Stimulated activated CD8-positive, alpha-beta memory T cell treated with anti-CD3 and anti-CD28 coated beads, Interleukin-4, amount 100 ng/mL, for 4 hours (primary cell): ENCODE measurements at places on chromosomes 5 and 9.

GRCh38 chr5:56954262-56954661 is 2.3 kb upstream of the MIER3 start:
- no peak for DNase-seq

- DNase-seq = no peak
These were observed 56.7 kb upstream of the CLINT1 start for GRCh38 chr5:157915638-157916037.

GRCh38 chr9:116674210-116674980 is 12.7 kb upstream of the TRIM32 start:
- DNase-seq = no peak

GRCh38 chr9:29691758-29692407 is 2118.6 kb upstream of the C9orf72 start:
- DNase-seq = no peak

DNA sequence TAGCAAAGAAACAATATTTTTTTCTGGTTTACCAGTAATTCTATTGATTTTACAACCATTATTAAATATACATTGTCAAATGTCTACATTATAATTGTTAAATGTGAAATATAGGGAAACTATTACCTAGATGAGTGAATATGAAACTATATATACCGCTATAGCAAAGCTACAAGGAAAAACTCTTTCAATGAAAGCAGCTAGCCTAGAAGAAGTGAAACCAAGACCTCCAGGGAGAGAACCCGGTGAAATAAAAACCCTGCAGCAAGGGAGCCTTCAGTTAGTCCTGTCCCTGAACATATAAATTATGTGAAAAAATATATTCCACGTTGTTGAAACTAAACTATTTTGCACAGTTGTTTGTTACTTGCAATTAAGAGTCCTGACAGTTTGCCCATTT is 913.1 kb downstream of the EFNA5 start:
- DNase-seq = no peak

GRCh38 chr9:133974631-133975341 is 17.3 kb downstream of the VAV2 start:
- no peak for DNase-seq

GRCh38 chr9:93205045-93205768 is 21.3 kb downstream of the WNK2 start:
- DNase-seq = no peak

GRCh38 chr9:75089373-75089766 is 1.1 kb downstream of the OSTF1 start:
- DNase-seq = no peak

DNA sequence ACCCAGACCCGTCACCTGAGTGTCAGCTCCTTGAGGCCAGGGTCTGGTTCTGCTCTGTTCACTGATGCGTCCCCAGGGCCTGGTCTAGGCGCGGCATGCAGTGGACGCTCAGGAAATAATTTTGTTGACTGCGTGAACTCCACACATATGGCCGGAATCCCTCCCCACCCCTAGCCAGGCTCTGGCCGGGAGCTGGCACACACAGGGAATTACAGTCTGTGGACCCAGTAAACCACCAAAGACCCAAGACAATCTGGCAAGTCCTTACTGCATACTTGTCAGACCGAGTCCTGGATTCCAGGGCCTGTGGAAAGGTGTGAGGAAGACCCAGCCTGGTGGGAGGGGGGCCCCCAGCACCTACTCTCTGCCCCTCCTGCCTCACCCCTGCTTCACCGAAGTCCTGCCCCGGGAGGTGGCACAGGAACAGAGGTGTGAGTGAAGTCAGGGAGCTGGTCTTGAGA is 113.0 kb upstream of the IER5L start:
- no peak for DNase-seq

- no peak for DNase-seq
These were observed 118.6 kb downstream of the VAV2 start for GRCh38 chr9:133873461-133873891.

DNA sequence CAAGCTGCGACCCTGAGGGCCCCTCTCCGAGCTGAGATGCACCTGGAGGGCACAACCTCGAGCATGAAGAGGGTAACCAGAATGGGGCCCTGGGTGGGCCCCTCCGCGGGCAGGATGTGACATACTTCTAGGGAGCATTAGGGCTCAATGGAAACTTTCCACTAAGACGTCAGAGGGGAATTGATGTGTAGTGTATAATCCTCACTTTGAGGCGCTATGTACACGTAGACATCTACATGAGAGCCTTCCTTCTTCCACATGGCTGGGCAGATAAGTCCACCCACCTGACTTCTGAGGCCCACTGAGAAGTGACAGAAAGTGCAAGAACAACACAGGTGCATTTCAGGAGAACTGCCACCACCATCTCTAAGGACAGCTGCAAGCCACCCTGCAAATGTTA is 61.0 kb downstream of the DAP start:
- no peak for DNase-seq

- DNase-seq = no peak
These were observed 16.4 kb upstream of the ABCA1 start for GRCh38 chr9:104944356-104944755.

GRCh38 chr9:35728041-35728971 is 3.7 kb downstream of the TLN1 start:
- DNase-seq = no peak

GRCh38 chr9:14618836-14619420 is 74.3 kb downstream of the ZDHHC21 start:
- DNase-seq = no peak

DNA sequence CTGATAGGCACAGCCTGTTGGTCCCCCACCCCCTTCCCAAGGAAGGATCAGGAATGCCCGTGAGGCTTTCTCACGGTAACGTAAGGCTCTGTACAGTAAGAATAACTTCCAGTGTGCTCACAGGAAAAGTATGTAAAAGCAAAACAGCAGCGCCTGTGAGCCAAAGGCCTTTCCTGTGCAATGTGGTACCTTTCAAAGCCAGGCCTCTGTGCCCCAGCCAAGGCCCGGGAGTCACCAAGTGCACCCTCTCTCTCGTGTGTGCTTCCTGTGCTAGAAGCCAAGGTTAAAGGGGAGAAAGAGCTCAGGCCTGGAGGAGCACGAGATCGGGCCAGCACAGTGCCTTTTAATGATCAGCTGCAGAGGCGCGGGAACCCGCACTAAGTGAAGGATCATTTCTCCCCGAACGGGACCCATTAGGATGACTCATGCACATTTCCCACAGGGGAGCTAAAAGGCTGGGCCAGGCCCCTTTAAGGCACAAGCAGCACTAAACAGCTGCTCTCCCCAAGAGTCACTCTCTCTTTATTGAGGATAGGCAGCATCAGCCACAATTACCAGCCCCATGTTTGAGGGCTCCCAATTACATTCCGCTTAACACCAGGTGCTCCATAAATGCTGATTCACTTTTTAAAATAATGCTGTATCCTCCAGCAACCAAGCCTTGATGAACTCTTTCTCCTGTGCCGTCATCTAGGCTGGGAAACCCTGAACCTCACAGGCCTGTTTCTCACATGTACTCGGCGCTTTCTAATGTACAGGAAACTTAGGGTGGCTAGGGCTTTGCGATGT is 42.8 kb downstream of the SHB start:
- DNase-seq = no peak

DNA sequence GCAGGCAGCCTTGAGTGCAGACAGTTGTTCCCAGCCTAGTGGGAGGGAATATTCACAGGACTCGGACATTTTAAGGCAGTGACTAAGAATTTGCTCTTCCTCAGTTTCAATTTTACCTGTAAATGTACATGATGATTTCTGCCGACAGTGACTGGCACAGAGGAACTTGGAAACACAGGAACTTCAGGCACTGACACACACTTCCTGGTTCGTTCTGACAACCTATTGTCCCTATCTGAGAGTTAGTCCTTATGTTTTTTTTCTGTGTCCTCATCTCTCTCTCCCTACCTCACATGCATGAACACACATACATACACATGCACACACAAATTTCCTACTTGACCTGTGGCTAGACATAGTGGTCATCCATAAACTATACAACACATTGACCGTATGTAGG is 89.4 kb upstream of the CD180 start:
- no peak for DNase-seq

- DNase-seq = no peak
These were observed 16.9 kb downstream of the IL5 start for GRCh38 chr5:132526290-132526973.

GRCh38 chr9:124846969-124847368 is 6.3 kb upstream of the WDR38 start:
- no peak for DNase-seq

GRCh38 chr5:10288592-10289219 is 19.0 kb downstream of the CMBL start:
- no peak for DNase-seq

GRCh38 chr9:115442054-115442453 is 324.1 kb upstream of the TNC start:
- no peak for DNase-seq

GRCh38 chr9:133619791-133620190 is 10.6 kb upstream of the FAM163B start:
- DNase-seq = no peak

DNA sequence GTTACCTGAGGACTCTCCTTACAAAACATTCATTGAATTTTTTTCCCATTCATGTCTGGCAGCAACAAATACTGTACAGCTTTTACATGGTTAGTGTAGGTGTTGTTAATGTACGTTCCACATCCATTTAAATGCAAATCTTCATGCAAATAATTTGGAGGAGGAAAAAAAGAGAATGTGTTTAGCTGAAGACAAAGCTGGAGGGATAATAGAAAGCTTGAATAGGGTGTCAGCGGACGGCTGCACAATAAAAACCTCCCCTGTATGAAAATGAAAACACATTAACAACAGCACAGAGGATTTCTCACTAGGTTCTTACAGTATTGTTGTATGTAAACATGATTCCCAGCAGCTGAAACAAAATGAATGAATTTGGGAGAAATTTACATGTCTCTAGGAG is 231.5 kb downstream of the ZNF608 start:
- no peak for DNase-seq

DNA sequence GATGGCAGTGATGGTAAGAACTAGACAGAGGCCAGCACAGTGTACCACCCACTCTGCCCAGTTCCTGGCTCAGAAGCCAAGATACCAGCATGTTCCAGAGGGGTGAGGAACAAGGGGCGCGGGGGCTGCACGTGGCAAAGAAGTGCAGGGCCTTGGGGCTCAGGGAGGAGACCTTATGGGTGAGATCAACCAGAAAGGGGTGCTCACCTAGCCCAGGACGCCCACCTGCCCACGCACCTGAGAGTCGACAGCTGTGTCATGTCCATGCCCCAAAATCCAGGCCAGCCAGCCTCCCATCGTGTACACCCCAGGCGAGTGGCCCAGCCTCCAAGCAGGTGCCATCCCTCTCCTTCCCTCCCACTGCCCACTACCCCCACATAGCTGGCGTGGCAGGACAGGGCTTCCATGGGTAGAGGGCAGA is 34.9 kb downstream of the BICD2 start:
- no peak for DNase-seq

- DNase-seq = no peak
These were observed 450.2 kb upstream of the ZNF608 start for GRCh38 chr5:125196481-125197111.

- no peak for DNase-seq
These were observed 9.9 kb upstream of the OSMR start for GRCh38 chr5:38835887-38836286.

DNA sequence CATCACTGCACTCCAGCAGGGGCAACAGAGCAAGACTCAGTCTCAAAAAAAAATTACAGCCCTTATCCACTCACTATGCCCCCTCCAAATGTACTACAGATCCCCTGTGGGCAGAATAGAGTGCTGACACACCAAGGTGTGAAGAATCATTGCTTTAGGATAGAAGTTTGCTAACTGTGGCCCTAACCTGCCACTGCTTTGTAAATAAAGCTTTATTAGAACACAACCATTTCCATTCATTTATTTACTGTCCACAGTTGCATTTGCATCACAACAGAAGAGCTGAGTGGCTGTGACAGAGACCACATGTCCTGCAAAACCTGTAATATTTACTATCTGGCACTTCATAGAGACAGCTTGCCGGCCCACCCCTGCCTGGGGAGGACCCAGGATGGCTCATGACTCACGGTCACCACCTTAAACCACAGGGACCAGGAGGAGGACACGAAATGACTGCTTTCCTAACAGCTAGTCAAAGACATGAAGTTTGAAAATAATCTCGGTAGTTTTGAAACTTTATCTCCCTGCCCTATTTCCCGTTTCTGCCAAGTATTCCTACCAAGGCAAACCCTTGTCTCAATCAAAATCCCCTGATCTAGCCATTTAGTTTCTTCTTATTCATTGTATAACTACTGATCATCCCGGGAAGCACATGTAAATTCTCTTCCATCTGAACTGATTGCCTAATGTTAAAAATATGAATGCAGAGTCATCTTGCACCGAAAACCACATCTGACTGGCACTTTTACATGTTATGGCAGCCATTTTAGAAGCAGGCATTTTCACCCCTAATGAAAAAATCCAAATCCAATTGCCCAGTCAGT is 206.1 kb downstream of the SLIT3 start:
- DNase-seq = no peak

DNA sequence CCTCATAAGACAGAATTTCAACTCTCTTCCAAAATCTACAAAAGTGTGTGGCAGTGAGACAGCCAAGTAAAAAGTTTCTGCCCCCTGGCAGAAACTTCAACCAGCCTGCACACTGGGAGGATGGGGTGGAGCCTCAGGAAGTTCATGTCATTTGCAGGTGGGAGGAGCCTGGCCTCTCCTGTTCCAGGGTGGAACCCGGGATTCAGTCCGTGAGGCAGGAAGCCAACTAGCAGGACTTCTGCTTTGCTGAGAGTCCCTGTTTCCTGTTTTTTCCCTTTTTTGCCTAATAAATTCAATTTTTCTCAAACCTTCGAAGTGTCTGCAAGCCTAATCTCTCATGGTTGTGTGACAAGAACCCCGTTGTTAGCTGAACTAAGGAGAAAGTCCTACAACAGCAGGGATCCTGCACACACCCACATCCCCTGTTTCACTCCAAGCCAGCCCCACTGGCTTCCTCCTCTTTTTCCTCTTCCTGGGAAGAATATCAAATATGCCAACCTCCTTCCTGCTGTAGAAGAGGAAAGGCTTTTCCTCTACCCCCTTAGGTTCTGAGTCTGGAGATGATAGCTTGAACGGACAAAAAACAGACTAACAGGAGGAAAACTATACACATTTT is 69.3 kb downstream of the ALDH7A1 start:
- DNase-seq = no peak

- DNase-seq = no peak
These were observed at the start of gene SGCD for GRCh38 chr5:156326718-156327259. SGCD (plus strand) TSS chr5:156327164.

GRCh38 chr5:75616971-75617621 is 5.8 kb downstream of the ANKDD1B start:
- no peak for DNase-seq
